Omental fat pad (tissue), 4 donors: ENCODE measurements at places on chromosomes 5 and 9. TPM values are rescaled to one million over a fixed set of nuclear protein-coding genes. Genes with fewer than 3 reads are reported as not detected.

GRCh38 chr5:112732131-112732530, 5.6 kb upstream of the APC start:
- DNase-seq, result no peak

- no peak for DNase-seq
Measured at GRCh38 chr9:38224941-38225340, 155.9 kb upstream of the SHB start.

GRCh38 chr5:515273-515836, 8.9 kb downstream of the SLC9A3 start:
- DNase-seq, result no peak

DNA sequence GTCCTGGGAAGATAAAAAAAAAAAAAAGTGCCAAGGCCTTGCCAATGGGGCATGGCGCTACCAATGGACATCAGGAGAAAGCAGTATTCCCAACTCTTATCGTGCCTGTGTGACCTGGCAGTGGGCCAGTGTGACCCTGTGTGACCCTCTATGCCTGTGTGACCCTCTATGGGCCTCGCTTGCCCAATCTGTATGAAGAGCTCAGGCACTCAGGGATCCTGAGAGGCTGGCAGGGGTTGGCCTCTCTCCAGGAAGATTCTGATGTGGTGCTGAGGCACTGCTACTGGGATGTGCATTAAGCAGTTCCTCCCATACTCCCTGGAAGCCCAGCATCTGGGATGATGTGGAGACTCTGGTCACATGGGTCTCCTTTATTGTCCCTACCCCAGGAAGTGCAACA, 179.2 kb downstream of the MACROH2A1 start:
- no peak for DNase-seq

DNA sequence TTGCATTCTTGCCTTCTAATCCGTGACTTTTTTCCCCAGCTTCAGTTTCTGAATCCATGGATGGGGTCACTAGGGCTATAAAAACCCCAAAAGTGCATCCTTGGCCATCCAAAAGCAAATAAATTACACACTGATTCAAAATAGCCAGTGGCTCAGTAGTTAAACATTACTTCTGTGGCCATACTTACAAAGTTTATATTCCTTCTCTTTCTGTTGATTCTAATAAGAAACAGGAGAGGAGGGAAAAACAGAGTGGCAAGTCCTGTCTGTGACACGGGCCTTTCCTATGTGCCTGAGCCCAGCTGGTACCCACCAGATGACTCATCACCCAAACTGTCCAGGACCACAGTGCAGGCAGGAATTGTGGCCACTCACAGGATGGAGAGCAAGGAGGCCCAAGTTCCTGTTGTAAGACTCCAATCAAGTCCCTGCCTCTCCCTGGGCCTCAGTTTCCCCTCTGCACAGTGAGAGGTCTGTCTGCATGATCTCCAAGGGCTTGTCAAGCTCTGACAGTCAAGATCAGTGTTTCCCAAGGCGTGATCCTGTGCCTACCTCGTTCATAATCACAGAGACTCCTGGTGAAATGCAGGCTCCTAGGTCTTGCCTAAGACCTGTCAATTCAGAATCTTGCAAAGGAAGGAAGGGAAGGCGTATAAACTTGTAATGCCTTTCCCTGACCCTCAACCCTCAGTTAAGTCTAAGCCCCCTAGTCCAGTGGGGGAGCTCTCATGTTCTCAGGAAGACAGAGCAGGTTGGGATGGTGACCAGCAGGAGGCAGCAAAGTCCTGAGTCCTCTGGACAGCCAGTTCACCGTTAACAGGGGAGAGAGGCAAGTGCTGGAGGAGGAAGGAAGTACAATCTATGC, 29.5 kb downstream of the TNIP1 start:
- peak; percentile 69 for DNase-seq

- no peak for DNase-seq
Measured at GRCh38 chr5:11273180-11273903, 512.3 kb upstream of the DAP start.

- DNase-seq, result no peak
Measured at GRCh38 chr5:32190095-32190494, 16.0 kb upstream of the GOLPH3 start.

DNA sequence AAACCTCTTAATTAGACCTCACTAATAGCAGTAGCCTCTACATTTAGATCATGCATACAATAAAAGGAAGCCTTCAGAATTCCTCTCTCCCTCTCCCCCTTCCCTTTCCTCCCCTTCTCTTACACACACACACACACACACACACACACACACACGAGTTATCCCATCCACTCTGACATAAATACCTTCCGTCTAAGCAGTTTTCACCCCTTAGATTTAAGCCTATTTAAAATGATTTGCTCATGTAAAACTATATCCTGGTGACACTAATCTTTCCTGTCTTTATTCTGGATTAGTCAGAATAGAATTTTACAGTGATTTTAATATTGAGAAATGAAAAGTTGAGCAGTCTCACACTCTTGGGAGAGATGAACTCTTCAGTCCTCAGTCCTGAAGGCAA, 35.0 kb downstream of the PRELID2 start:
- no peak for DNase-seq

DNA sequence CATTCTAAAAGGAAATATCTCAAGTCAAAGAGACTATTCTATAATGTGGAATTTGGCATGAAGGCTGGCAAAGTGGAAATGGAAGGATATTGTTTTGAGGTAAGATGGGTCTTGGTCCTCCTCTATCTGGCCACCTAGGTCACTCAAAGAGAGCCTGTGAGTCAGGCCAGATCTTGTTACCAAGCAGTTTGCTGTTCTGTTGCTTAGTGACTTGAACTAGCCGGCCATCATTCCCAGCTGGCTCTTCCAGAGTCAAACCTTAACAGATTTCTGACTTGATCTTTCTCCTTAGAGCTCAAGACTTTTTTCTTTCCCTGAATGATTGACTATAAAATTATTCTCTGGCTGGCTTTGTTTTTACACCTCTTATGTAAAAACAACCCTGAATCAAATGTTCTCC, 136.1 kb downstream of the PDE4D start:
- no peak for DNase-seq

DNA sequence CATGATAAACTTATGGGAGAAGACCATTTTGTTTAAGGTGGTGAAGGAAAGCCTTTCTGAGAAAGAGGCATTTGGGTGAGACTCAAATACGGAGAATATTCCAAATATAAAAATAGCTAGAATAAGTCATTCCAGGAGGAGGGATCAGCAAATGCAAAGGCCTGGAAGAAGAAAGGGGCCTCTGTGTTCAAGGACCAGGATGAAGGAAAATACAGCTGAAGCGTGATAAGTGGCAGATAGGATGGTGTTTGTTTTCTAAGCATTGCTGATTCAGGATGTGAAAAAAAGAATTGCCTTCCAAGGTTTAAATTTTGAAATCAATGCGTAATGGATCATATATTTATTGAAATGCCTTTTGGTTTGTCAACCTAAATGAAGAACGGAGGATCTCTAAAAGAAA, 59.4 kb upstream of the CAST start:
- no peak for DNase-seq

GRCh38 chr9:134344068-134344799, 18.0 kb downstream of the RXRA start:
- DNase-seq, result no peak

GRCh38 chr5:90866915-90867731, 308.5 kb downstream of the ADGRV1 start:
- no peak for DNase-seq

DNA sequence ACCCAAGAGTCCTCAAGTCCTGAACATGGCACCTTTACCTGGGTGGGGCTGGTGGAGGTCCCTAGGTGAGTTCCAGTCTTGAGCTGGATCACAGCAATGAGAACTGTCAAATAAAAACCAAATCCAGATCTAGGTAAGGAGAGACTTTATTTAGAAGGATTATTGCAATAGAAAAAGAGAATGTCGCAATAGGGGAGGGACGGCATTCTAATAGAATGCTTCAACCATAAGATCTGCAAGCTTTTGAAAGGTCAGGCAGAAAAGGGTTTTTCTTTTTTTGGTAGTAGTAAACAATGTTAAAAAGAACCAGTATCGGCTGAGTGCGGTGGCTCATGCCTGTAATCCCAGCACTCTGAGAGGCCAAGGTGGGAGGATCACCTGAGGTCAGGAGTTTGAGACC, 5.2 kb upstream of the GCNT1 start:
- no peak for DNase-seq

DNA sequence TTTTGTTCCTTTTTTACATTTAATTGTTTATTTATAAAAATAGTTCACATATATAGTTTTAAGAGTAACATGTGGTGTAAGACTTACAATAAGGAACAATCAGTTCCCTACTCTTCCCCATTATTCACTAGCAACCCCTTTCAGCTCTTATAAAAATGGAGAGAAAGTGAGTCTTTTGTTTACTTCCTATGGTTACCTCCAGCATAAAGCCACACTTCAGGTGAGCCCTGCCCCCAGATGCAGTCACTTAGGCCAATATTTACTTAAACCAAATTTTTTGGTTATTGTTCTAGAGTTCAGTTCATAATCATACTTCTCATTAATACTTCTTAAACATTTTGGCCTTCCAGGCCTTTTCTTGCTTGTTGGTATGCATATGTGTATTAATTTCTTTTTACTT, 33.7 kb downstream of the UBE2R2 start:
- no peak for DNase-seq

Gene SPATA31C1
- total RNA-seq, result not detected

Gene ANKRD55
- total RNA-seq, result 0.46 TPM

Gene FAXDC2
- total RNA-seq, result 57.2 TPM

Gene RANBP3L
- 0.50 TPM for total RNA-seq

Gene RUFY1
- total RNA-seq, result 39.7 TPM

Gene BARHL1
- total RNA-seq, result not detected

Gene HEMGN
- 0.19 TPM for total RNA-seq

Gene PHF24
- total RNA-seq, result 0.95 TPM

Gene CDX1
- total RNA-seq, result not detected

Gene STOM
- 398 TPM for total RNA-seq
